ENCODE measurements at places on chromosomes 5 and 9. TPM values are rescaled to one million over a fixed set of nuclear protein-coding genes. Genes with fewer than 3 reads are reported as not detected.

DNA sequence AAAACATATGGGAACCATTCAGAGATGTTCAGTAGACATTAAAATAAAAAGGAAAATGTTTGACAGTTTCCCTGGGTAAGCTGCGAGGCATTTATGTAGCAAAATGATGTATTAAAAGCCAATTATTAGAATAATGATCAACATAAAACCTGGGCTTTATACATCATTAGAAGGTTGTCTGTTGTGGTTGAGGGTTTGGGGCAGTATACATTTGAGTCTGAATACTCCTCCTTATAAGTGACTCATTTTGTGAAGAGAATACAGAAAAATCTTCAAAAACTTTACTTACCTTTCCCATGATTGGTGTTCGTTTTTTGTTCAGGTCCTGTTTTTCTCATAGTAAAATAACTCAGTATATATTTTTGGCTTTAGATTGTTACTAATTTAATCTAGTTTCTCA lies 119.5 kb downstream of the ZCCHC7 start:
- DNase-seq: no peak

- no peak for DNase-seq
Observed at GRCh38 chr9:39108145-39108544, 179.8 kb downstream of the CNTNAP3 start.

DNA sequence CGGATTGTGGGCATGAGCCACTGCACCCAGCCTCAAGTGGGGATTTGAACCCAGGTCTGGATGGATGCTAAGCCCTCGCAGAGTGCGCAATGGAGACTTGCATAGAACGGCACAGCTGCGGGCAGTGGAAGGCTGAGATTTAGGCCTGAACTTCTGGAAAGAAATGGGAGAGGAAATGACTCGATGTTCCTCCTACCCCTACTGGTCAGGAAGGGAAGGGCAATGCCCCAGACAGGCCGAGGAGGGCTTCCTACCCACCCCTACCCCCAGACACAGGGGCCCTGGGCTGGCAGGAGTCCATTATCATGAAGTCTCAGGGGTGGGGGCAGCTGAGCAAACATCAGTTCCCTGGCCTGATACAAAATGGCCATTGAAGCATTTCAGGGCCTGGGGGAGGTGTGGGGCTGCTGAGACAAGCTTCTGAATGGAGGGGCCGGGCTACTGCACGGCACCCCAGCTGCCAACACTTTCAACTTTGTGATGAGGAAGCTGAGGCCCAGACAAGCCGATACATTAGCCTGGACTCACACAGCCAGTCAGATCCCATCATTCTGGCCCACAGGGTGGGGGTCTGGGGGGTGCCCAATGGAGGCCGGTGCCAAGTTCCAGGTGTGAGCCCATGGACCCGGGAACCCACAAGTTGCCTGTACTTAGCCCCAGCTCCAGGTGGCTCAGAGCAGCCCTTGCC lies 13.5 kb upstream of the WDR38 start:
- peak; percentile 32 for DNase-seq

SLC34A1 gene
- 2.2 TPM for total RNA-seq
